Ammon's horn (tissue), 1 donor: ENCODE measurements at places on chromosomes 2 and 18.

DNA sequence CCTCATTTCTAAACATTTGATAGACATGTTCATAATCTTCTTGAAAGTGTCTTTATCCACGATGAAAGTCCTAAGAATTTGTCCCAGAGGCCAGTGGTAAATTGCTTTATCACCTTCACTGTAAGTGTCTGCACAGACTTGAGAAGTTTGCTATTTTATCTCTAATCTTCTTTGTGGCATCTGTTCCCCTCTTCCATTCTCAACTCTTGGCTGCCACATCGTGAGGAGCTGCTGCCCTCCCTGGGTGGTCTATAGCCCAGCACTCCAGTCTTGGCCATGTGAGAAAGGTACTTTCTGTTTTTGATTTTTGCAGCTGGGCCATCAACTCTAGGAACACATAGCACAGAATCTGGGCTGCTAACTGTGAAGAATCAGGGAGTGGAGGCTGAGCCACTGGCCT lies 45.5 kb downstream of the SLC14A2 start:
- no peak for DNase-seq

DNA sequence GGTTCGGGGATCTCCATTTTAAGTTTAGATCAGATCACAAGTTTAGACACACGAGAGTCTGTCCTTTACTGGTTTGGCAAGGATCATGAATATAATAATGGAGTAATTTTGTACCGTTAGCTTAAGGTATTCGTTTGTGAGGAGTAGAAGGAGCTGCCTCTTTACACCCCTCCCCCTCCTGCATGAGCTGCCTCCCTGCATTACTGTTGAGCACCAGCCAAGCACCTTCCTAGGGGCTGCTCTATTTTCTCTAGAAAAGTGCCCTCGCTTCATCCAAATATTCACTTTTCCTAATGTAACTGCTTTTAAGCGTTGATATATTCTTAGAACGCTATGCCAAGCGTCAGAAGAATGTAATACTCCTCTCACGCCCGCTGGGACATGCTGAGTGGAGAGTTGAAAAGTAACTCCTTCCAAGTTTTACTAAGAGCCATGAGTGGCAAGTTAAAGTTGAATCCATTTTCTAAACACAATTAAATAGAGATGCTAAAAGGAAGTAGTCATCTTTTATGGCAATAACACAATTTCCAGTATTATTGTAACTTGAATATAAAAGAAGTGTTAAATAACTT lies 25.4 kb upstream of the SCN7A start:
- no peak for DNase-seq

DNA sequence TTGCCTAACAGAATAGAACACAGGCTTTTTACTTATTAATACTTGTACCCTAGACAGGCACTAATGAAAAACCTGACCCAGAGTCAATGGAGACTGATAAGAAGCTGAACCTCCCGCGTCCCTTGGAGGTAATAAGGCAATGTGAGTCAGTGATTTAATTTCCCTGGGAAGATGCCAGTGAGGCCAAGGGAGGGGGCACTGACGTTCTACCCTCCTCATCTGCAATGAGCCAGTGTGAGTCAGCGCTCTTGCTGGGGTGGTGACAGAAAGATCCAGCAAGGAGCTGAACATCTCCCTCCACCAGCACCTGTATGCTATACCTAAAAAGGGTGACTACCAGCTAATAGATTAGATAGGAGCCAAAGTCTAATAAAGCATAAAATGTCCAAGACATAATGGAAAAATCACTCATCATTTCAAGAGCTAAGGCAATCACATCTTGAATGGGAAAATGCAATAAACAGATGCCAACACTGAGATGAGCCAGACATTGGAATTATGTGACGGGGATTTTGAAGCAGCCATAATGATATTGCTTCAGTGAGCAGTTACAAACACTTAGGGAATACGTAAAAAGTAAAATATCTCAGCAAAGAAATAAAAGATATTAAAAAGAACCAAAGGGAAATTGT lies 116.9 kb downstream of the TPGS2 start:
- DNase-seq, result no peak

DNA sequence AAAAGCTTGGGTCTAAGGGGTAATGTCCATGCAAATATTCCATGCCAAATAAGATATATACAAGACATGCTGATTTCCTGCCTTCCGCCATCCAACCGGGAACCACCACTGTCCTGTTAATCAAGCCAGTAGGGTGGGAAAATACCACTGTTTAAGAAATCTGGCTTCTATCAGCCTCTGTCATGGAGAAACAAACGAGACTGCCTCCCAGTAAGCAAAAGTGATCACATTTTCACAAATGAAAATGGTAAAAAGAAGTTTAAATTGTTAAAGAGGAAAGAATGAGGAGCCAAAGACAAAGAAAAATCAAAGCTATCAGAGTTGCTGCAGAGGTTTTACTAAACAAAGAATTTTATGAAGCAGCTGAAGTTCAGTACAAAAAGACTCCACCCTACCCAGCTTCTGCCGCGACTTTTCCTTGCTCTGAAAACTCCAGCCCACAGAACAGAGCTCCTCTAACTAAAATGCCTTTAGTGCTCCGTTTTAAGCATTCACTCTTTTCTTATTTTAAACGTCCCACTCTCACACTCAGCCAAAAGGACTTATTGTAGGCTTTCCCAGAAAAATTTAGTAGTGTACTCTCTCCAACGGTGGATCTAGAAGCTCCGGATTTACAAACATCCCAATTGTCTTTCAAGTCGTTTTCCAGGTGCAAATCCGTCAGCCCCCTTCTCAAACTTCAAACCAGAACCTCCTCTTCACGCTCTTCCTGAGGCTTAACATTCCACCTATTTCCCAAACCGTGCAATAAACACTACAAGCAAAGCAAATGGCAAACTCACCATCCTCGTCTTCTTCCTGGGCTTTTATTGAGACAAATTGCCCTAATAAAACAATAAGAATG lies 613 bp downstream of the COL5A2 start:
- no peak for DNase-seq

GRCh38 chr18:59024829-59025228 lies 114.9 kb upstream of the SEC11C start:
- DNase-seq, result no peak

- DNase-seq, result no peak
Measured at GRCh38 chr18:77102259-77103040, 30.1 kb downstream of the MBP start.

DNA sequence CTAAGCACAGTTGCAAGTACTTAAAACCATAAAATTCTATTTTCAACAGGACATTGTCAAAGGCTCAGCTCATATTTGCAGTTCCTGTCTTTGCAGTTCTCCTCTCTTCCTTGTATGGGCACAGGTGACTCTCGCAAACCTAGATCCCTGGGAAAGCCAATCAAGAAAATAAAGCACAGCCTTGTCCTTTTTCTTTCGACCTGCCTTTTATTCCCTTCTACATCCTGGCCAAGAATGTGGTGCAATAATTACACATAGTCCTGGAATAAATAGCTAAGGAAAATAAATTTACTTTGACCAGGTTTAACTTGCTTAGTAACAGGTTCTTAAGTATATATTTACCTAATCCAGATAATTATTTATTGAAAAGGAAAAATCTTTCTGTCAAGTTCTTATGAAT lies 20.2 kb downstream of the ATG16L1 start:
- no peak for DNase-seq

GRCh38 chr2:37575780-37576179 lies 95.7 kb downstream of the CDC42EP3 start:
- DNase-seq, result no peak

DNA sequence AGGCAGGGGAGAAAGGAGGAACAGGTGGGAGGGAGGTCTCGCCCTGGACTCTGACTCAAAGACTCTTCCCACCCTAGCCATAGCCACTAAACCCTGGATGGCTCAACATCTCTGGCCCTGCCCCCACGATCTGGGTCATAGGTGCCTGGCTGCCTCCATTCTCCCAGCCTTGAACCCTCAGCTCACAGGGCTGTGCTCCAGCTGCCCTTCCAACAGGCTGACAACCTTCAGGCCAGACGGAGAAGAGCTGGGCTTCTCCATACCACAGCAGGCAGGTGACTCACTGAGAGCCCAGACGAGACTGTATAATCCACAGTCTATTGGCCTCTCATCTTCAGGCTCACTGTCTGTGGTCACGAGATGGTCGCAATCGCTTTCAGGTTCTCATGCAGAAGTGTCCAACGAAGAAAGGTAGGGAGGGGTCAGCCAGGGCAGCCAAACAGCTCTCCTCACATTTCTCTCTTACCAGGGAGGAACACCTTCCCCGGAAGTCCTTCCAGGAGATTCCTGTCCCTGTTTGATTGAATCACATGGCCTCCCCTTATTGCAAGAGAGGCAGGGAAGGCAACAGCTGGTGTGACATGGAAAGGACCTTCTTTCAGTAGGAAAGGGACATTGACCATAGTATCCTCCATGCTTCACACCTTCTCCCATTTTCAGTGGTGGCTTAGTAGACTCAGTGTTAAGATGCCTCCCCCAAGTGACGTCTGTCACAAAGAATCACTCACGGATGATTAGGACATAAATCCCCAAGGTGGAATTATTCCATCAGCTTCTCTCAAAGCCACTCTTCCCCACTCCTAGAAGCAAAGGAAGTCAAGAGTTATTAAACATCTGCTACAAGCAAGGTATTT lies 100.1 kb downstream of the MRO start:
- no peak for DNase-seq

GRCh38 chr2:11539317-11540147 lies 5.7 kb downstream of the GREB1 start:
- no peak for DNase-seq

DNA sequence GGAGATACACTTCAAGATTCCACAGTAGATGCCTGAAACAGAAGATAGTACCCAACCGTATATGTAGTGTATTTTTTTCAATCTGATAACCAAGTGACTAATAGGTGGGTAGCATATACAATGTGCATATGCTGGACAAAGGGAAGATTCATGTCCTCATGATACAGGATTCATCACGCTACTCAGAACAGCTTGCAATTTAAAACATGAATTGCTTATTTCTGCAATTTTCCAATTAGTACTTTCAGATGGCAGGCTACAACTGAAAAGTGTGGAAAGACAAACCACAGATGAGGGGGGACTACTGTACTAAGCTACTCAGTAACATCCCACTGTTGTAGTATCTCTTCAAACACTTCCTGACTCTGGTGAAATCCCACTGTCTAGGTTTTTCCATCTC lies 3.7 kb downstream of the IER3IP1 start:
- no peak for DNase-seq

- no peak for DNase-seq
Measured at GRCh38 chr18:10143596-10143995, 229.8 kb downstream of the VAPA start.

- no peak for DNase-seq
Measured at GRCh38 chr2:130351711-130352110, 4.1 kb upstream of the PTPN18 start.

DNA sequence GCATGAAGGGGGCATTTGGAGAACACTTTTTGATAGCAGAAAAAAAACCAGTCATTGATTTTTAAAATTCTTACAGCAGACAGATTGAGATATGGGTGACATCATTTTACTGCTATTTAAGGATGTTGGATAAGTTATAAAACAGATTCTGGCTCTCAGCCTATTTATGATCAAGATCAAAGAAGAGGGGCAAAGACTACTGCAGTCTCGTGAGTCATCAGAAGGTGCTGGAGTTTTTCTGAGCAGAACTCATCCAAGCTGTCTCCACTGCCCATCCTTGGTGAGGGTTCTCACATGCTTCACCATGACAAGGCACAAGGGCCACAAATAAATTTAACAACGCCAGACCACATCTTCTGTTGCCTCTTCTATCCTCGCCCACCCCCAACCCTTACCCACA lies 58.8 kb downstream of the ST6GAL2 start:
- DNase-seq, result no peak

- peak; percentile 71 for DNase-seq
Measured at GRCh38 chr2:128308284-128308731, 10.4 kb downstream of the HS6ST1 start.

DNA sequence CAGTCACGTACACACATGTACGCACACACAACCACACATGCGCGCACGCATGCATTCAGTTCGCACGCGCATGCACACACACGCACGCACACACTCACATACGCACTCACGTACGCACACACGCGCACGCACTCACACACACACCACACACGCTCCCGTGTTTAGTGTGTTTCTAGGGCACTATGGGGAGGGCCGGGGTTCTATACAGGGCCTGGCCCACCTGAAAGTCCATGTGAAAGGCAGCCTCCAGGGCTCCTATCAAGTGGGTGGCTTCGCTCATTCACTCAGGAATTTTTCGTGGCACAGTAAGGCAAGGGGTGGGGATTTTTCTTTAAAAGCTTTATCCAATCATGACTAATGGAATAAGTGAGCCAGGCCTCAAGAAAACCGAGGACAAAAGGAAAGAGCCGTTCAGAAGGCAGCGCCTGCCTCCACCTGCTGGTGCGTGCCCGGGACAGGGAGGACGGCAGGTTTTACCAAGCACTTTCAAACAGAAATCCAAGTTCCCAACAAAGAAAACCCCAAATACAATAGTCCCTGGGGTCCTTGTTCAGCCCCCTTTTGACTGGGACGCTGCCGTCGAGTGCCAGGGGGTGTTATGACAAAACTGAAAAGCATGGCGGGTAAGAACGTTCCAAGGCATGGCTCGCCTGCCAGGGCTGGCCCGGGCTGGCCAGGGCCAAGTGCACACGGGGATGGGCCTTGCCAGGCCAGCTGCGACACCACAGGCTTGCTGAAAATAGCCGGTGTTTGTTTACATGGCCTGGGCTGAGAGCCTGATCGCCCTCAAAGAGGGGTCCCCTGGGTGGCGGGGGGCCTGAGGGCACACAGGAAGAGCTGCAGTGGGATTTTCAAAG lies 110.0 kb downstream of the HDAC4 start:
- peak; percentile 77 for DNase-seq

DNA sequence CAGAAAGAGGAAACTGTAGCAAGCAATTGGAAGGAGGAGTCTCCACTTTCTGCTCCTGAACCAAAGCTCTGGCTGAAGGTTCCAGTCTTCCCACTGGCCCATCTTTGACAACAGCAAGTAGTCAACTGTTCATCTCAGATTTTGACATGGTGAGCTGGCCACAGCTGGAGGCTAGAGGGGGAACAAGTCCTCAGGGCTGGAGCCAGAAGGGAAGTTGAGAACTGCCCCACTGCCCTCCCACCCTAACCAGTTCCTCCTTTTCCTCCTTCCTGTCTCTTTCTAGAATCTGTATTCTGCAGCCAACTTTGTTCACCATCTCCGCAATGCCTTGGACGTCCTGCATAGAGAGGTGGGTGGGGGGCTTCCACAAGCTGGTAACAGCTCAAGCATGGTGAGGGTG lies 105.8 kb downstream of the PLB1 start:
- DNase-seq, result peak; percentile 60

- DNase-seq, result no peak
Measured at GRCh38 chr18:48300463-48300961, 108.7 kb downstream of the ZBTB7C start.

DNA sequence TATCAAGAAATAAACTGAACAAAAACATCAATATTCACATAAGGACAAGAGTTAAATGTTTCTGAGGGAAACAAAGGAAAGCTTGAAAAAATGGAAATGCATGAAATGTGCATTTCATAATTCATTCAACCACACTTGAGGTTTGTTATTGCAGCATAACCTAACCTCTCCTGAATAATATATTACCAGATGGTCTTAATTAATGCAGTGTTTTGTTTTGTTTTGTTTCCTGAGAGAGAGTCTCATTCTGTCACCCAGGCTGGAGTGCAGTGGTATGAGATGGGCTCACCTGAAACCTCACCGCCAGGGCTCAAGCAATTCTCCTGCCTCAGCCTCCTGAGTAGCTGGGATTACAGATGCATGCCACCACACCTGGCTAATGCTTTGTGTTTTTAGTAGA lies 139.9 kb upstream of the PIEZO2 start:
- DNase-seq, result no peak

- DNase-seq, result peak; percentile 98
Measured at GRCh38 chr2:210476194-210477128, at the start of gene LANCL1. Gene LANCL1, minus strand, starts transcription at chr2:210476759. Its CDS starts 363 bp downstream, at chr2:210476396.
